ENCODE measurements at places on chromosomes 11 and 22.

DNA sequence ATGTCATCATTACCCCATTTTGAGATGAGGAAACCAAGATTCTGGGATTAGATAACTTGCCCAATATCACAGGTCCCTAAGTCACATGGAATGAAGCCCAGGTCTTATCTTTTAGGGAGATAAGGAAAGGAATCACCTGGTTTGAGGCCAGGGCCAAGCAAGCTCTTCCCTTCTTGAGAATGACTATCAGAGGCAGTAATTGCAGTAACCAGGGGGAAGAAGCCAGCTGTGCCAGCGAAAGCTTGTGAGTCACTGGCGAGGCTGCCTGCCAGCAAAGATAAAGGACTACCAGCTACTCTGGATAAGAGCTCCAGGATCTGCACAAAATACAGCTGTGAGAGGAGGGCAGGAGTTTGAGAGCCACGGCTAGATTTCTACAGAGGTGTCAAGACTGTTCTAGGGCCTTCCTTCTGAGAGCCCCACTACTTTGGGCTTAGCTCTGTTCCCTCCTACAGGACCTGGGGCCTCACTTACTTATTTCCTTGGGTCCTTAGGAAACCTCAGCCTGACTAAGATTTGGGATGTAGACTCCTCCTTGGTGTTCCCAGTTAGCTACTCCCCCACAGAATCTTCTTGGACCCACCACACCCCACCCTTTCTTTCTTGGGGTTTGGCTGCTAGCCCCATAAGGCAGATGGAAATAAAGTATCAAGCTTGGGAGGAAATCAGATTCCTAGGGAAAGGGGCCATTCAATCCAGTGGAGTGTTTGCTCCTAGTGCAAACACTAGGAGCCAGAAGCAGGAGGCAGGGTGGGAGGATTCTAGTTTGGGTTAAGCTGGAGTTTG, 9.7 kb upstream of the CCKBR start:
- no peak overlapping the region for H3K4me3 ChIP-seq
- H3K4me1 ChIP-seq = 0 out of 2 replicates have a peak, but pooled peaks cover 3% of the 10 kb centered on the region

DNA sequence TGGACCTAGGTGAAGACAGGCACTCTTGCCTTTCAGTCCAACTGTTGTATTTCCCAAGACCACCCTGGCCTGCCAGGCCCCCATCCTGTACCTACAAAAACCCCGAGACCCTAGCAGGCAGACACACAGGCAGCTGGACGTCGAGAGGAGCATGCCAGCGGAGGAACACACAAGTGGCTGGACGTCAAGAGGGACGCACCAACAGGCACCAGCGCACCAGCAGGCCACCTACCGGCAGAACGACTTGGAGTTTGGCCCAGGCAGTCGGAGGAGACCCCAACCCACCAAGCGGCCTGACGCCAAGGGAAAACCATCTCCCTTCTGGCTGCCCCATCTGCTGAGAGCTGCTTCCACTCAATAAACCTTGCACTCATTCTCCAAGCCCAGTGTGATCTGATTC, 1883.4 kb upstream of the RAG2 start:
- no peaks in the 10 kb centered on the region for H3K4me1 ChIP-seq
- no peaks in the 10 kb centered on the region for H3K36me3 ChIP-seq
- H3K27me3 ChIP-seq = no peaks in the 10 kb centered on the region
- H3K27ac ChIP-seq = no peak overlapping the region
- H3K4me3 ChIP-seq = no peak overlapping the region

- no peaks in the 10 kb centered on the region for H3K36me3 ChIP-seq
- no peak for DNase-seq
- no peak overlapping the region for H3K4me3 ChIP-seq
- H3K27ac ChIP-seq = no peak overlapping the region
These were observed 35.4 kb downstream of the LARGE1 start for GRCh38 chr22:33884829-33885228.

GRCh38 chr11:2400762-2401435, 349 bp downstream of the TSSC4 start:
- peaks cover 6% of the 10 kb centered on the region for H3K4me1 ChIP-seq
- H3K27ac ChIP-seq = peak overlapping the region; percentile 57
- no peaks in the 10 kb centered on the region for H3K27me3 ChIP-seq
- H3K36me3 ChIP-seq = no peaks in the 10 kb centered on the region
- DNase-seq = no peak
- peak overlapping the region; percentile 96 for H3K4me3 ChIP-seq

DNA sequence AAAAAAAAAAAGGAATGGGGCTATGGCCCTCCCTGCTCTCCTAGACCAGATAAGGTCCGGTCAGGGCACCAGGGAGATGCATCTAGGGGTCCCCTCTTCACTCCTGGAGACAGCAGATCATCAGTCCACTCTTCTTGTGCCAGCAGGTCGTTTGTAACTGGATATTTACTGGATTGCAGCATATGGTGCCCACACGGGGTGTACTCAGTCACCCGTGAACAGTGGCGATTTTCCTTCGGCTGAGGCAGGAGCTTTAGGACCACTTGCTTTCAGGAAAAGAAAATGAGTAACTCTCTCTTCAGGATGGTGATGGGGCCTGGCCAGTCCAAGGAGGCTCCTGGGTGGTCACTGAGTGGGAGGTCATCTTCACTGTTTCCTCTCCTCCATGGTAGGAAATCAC, 38.3 kb upstream of the RAB1B start:
- peaks cover 9% of the 10 kb centered on the region for H3K4me1 ChIP-seq
- H3K36me3 ChIP-seq = no peaks in the 10 kb centered on the region
- H3K27ac ChIP-seq = no peak overlapping the region
- H3K4me3 ChIP-seq = no peak overlapping the region
- H3K27me3 ChIP-seq = no peaks in the 10 kb centered on the region
- no peak for DNase-seq

DNA sequence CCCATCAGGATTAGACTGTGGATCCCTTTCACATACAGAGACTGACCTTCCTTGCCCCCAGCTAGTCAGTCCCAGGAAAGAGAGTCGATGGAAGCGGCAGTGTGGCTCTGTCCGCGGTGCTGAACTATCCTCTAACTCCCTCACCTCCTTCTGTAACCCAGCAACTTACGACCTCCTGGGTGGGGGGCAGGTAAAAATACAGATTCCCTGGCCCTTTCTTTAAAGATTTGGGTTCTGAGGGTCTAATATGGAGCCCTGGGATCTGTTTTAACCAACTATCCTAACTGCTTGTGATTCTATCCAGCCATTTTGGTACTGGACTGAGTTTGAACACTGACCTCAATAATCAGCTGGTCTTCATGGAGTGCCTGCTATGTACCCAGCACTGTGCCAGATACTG, 23.2 kb downstream of the MFNG start:
- no peaks in the 10 kb centered on the region for H3K36me3 ChIP-seq
- no peaks in the 10 kb centered on the region for H3K27me3 ChIP-seq
- H3K4me1 ChIP-seq = no peaks in the 10 kb centered on the region
- no peak overlapping the region for H3K27ac ChIP-seq
- peak; percentile 88 for DNase-seq

- H3K4me1 ChIP-seq = peaks cover 14% of the 10 kb centered on the region
- no peaks in the 10 kb centered on the region for H3K36me3 ChIP-seq
- no peak for DNase-seq
- no peaks in the 10 kb centered on the region for H3K27me3 ChIP-seq
- H3K4me3 ChIP-seq = no peak overlapping the region
These were observed 6.5 kb upstream of the UCP2 start for GRCh38 chr11:73989156-73989555.

DNA sequence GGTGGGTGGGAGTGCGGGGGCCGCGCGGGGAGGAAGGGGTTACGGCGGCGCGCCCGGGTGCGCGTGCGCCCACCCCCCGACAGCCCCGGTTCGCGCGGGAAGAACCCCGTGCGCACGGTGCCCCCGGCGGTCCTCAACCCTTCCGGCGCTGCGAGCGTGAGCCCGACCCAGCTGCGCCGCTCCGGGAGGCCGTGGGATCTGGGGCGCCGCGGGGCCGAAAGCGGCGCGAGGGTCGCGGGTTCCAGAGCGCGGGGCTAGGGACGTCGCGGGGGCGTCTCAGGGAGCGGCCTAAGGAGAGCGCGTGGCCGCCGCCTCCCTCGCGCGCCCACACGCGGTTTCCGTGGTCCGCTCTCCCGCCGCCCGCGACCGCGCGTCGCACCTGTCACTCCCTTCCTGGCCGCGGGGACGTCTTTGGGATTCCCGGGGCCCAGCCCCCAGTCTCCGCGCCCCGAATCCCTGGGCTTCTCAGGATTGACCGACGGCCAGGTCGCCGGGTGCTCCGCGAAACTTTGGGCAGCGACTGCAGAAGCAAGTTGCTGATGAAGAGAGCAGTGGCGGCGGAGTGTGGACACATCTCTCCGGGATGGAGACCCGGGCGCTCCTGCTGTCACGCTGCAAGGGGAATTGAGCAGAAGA, 582 bp downstream of the SREBF2 start:
- peaks cover 18% of the 10 kb centered on the region for H3K36me3 ChIP-seq
- DNase-seq = peak; percentile 60
- peak overlapping the region; percentile 82 for H3K27ac ChIP-seq
- H3K4me3 ChIP-seq = peak overlapping the region; percentile 79
- H3K4me1 ChIP-seq = peaks cover 26% of the 10 kb centered on the region

GRCh38 chr11:8028766-8029165, 41.6 kb downstream of the EIF3F start:
- H3K27ac ChIP-seq = no peak overlapping the region
- no peak overlapping the region for H3K4me3 ChIP-seq
- no peak for DNase-seq
- H3K27me3 ChIP-seq = no peaks in the 10 kb centered on the region

- no peaks in the 10 kb centered on the region for H3K27me3 ChIP-seq
- no peaks in the 10 kb centered on the region for H3K36me3 ChIP-seq
- no peak overlapping the region for H3K27ac ChIP-seq
- H3K4me3 ChIP-seq = no peak overlapping the region
- DNase-seq = no peak
These were observed 4.0 kb downstream of the TCN1 start for GRCh38 chr11:59862252-59862651.

DNA sequence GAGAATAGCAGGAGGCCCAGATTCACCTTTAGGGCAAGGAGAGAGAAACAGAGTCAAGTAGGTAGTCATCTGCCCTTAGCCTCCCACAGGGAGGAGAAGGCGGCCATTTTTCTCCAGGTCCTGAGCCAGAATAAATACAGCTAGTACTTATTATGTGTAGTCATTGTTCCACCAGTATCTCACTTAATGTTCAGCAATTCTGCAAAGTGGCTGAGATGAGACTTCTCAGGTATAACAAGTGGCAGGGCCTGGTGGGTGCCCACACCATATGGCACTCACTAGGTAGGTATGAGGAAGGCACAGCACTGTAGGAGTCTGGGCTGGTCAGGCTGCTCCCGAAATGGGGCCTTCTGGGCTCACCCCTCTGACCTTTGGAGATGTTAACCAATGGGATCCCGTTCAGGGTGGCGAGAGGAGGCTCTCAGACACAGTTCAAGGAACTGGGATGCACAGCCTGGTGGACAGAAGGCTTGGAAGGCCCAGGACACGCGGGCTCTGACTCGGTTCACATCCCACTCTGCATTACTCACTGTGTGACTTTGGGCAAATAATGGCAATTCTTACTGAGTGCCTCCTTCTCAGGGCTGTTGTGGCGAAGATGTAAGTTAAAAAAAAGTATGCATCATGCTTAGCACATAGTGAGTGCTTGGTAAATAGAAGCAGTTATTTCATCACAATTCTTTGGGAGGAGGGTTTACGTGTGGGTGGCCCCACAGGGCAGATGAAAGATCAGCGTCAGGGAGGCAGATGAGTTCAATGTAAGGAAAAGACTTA, 25.1 kb downstream of the RTN4RL2 start:
- no peak for DNase-seq
- no peak overlapping the region for H3K27ac ChIP-seq
- no peak overlapping the region for H3K4me3 ChIP-seq
- no peaks in the 10 kb centered on the region for H3K36me3 ChIP-seq

- H3K4me1 ChIP-seq = peaks cover 16% of the 10 kb centered on the region
- H3K27ac ChIP-seq = no peak overlapping the region
- H3K27me3 ChIP-seq = no peaks in the 10 kb centered on the region
- H3K36me3 ChIP-seq = no peaks in the 10 kb centered on the region
- no peak overlapping the region for H3K4me3 ChIP-seq
- DNase-seq = peak; percentile 60
These were observed 6.2 kb downstream of the SMTNL1 start for GRCh38 chr11:57543593-57543992.

DNA sequence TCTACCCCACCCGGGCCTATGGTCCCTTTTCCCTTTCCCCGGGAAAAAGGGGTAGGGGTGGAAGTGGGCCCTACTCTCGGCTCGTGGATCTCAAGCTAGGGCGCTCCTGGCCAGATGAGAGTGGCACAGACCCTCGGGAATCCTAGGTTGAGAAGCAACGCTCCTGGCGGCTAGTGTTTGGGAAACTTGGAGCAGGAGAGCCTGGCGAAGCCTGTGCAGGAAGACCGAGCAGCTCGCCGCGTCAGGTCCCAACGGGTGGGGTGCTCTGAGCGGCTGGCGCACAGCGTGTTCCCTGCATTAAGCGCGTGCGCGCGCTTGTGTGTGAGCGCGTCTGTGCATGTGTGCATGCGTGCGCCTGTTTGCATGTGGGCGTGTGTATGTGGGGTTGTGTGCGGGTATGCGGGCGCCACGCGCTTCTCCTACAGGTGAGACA, 7.1 kb upstream of the FLI1 start:
- H3K27ac ChIP-seq = no peak overlapping the region
- DNase-seq = peak; percentile 70
- H3K4me1 ChIP-seq = peaks cover 68% of the 10 kb centered on the region
- H3K27me3 ChIP-seq = peaks cover 100% of the 10 kb centered on the region

DNA sequence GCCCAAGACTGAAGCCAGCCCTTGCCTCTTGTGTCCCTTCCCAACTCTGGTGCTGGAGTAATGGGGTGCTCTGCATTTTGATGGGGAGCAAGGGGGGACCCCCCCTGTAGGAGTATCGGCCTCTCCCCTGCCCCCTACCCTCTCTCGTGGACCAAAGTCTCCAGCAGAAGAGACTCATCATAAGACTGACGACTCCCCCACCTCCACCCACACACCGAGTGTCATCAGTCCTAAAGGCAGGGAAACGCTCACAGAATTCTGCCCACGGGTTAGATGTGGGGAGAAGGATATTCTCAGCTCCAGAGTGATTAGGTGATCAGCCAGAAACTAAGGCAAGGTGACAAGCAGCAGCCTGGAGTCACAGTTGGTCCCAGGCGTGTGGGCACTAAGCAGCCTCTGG, 38.8 kb downstream of the PPP2R1B start:
- H3K4me1 ChIP-seq = peaks cover 7% of the 10 kb centered on the region
- no peaks in the 10 kb centered on the region for H3K36me3 ChIP-seq
- no peak overlapping the region for H3K4me3 ChIP-seq
- no peaks in the 10 kb centered on the region for H3K27me3 ChIP-seq
- H3K27ac ChIP-seq = no peak overlapping the region

GRCh38 chr11:62105667-62106191, 18.1 kb upstream of the INCENP start:
- no peaks in the 10 kb centered on the region for H3K27me3 ChIP-seq
- H3K36me3 ChIP-seq = no peaks in the 10 kb centered on the region
- no peak overlapping the region for H3K27ac ChIP-seq
- DNase-seq = no peak
- no peak overlapping the region for H3K4me3 ChIP-seq
- H3K4me1 ChIP-seq = peaks cover 4% of the 10 kb centered on the region
